ENCODE measurements at places on chromosomes 1 and 21.

DNA sequence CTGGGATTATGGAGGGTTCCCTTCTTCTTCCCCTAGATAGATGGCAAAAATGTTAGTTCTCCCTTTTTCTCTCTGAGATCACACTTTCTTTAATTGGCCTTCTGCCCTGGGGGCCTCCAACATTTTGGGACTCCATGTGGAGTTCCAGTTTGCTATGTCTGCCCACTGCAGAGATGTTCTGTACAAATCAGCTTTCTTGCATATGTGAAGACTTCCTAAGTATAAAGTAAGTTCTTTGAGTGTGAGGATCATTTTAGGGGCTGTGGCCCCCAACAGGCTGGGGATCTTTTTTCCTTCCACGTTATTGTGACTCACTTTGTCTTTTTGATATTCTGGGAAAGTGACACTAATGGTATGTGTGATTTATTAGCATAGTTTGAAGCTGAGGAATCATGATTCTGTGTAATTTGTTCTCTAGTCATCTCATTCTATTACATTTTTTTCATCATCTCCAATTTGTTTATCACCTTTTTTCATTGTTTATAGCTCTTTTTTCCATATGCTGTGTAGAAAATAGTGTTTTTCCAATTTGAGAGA is 48.2 kb downstream of the HHAT start:
- DNase-seq, result no peak

DNA sequence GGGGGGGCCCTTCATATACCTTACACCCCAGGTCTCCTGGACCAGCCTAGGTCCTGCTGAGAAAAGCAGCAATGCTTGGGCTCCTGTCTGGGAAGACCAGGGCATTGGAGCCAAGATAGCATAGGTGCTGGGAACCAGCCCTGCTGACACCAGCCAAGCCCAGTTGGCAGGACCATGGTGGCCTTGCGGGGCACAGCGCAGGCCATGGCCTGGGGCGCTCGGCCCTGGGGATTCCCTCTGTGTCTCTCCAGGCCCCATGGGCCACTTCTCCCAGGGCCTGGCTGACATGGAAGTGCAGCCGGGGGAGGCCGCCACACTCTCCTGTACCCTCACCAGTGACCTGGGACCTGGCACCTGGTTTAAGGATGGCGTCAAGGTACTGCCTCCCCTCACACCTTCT is 23.3 kb downstream of the IGFN1 start:
- no peak for DNase-seq

GRCh38 chr1:165849353-165850133 is 22.1 kb downstream of the UCK2 start:
- DNase-seq, result no peak

GRCh38 chr1:217211486-217211885 is 419.4 kb downstream of the GPATCH2 start:
- DNase-seq, result no peak

GRCh38 chr1:167645140-167645541 is 15.1 kb downstream of the RCSD1 start:
- no peak for DNase-seq

DNA sequence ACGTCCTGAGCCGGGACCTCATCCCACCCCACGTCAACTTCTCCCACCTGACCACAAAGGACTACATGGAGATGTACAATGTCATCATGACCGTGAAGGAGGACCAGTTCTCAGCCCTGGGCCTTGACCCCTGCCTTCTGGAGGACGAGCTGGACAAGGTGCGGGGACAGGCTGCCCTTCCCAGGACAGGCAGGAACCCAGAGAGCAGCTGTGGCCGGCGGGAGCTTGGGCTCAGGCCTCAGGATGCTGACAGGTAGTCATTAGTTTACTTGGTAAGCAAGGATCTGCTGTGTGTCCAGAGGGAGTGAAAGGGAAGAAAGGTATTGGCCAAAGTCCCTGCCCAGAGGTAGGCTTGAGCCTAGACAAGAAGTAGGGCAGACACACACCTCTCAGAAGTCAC is 17.6 kb upstream of the KCNC4 start:
- no peak for DNase-seq

DNA sequence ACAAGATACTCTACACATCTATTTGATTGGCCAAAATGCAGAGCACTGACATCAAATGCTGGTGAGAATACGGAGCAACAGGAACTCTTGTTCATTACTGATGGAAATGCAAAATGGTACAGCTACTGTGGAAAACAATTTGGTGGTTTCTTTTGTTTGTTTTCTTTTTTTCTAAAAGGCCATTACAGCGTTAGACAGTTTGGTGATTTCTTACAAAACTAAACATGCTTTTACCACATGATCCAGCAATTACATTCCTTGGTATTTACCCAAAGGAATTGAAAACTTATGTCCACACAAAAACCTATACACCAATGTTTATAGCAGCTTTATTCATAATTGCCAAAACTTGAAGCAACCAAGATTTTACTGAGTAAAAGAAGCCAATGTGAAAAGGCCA is 66.4 kb upstream of the FBXO28 start:
- no peak for DNase-seq

DNA sequence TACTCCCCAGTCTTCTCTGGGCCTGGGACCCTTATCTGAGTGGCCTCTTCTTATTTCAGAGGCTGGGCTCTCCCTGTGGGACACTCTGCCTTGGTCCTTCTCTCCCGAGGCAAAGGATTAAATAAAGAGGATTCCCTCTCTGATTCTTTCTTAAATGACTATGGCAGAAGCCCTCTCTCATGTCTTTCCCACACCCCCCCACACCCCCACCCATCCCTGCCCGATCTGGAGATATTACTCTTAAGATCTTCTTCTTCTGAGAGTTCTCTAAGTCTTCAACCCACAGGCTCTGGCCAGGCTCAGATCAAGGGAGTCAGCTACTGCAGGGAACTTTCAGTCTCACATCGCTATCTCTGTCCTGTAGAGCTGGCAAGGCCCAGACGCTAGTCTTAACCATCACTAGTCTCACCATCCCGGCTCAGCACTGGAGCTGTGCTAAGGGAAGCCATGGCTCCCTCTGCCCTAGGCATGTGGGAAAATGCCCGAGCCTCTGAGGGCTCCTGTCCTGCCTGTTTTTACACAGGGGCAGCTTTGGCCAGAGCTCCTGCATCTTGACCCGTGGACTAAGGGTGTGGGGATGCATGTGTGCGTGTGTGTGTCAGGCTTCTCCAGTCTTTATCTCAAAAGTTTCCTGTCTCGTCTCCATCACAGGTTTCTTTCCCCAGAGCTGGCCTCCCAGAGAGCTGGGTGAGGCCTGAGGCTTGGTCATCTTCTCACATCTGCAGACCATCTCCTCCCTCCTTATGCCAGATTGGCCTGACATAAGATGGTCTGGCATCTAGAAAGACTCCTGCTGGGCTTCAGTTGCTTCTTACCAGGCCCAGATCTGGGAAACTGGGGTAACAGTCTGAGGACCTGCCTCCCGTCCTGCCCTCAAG is 36.7 kb downstream of the LGR6 start:
- no peak for DNase-seq

DNA sequence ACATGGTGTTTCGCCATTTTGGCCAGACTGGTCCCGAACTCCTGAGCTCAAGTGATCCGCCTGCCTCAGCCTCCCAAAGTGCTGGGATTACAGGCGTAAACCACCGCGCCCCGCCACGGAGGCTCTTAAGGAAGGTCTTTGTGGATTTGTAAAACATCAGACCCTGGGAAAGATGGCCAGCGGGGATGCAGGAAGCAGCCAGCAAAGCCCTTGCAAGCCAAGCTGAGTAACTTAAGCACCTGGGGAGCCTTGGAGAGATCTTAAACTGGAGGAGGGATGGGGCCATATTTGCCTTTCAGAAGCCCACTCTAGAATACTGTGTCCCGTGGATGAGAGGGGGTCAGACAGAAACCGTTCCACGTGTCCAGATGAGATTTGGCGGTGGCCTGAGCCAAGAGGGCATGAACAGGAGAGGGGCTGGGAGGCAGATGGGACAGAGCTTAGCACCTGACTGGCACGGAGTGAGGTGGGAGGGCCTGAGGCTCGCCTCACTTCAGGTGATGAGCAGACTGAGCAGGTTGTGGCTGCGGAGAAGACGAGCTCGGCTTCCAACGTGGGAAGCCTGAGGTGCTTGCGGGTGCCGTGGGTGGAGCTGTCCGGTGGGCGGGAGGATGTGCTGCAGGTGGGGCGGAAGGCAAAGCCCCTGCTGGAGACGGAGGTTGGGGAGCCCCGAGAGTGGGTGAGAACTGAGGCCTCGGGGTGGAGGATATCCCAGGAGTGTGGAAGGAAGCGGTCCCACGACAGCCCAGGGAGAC is 11.7 kb downstream of the C1orf216 start:
- DNase-seq, result no peak

GRCh38 chr1:232853994-232854797 is 49.0 kb downstream of the MAP10 start:
- DNase-seq, result no peak

DNA sequence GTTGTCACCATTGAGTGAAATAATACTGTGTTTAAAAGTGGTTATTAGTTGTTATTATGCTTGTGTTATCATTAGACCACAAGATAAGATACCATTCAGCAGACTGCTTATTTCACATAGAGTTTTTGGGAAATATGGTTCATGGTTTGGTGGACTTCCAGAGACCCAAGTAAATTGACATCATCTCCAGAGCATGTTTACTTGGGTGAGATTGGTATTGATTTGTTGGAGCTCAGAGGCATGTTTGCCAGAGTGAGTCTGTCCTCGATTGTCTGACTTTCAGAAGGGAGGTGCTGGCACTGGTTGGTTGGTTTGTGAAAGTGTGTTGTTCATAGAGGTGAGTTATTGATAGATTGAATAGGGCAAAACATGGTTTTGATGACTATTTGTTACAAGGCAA is 291.4 kb downstream of the TGFB2 start:
- no peak for DNase-seq

- DNase-seq, result no peak
Observed at GRCh38 chr1:221873673-221874072, 131.8 kb upstream of the DUSP10 start.

GRCh38 chr1:8903410-8903809 is 24.9 kb upstream of the ENO1 start:
- no peak for DNase-seq

DNA sequence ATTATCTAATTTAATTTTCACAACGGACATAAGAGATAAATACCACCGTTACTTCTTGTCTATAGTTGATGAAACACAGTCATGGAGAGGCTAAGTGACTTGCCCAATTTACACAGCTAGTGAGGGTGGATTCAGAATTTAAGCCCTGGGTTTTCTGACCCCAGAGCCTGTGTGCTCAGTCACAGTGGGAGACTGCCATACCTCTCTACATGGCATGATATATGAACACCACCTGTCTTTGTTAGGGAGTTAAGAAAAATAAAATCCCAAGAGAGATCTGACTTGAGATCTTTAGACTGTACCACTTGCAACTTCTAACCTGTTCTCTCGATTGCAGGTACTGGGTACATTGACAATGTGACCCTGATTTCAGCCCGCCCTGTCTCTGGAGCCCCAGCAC is 40.3 kb downstream of the LAMC2 start:
- DNase-seq, result no peak

DNA sequence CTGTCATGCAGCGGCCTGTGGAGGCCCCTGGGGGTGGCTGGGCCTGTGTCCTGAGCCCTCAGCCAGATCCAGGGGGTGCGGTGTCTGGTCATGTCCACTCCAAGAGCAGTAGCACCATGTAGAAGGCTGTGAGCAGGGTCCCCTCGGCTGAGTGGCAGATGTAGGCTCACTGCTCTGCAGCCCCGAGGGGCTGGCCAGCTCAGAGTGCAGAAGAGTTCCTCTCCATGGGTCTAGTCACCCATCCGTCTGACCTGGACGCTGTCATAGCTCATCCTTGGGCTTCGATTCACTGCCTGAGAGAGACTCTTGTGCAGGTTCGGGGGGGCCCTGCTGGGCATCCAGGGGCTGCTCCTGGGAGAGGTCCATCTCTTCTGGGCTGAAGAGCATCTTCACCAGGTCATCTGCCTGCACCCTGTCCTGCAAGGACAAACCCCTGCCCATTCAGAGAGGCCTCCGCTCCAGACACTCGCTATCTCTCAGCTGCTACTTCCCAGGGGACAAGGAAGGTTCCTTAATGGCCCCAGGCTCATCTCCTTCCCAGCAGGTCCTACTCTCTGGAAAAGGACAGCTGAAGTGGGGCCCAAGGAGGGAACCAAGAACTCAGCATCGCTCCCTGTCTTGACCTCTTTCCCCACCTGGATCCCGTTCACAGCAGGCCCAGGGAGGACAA is 6.5 kb upstream of the CLDN19 start:
- no peak for DNase-seq

GRCh38 chr1:88741413-88741812 is 57.3 kb downstream of the PKN2 start:
- no peak for DNase-seq

GRCh38 chr21:42258150-42258884 is 39.4 kb downstream of the ABCG1 start:
- DNase-seq, result peak; percentile 71

DNA sequence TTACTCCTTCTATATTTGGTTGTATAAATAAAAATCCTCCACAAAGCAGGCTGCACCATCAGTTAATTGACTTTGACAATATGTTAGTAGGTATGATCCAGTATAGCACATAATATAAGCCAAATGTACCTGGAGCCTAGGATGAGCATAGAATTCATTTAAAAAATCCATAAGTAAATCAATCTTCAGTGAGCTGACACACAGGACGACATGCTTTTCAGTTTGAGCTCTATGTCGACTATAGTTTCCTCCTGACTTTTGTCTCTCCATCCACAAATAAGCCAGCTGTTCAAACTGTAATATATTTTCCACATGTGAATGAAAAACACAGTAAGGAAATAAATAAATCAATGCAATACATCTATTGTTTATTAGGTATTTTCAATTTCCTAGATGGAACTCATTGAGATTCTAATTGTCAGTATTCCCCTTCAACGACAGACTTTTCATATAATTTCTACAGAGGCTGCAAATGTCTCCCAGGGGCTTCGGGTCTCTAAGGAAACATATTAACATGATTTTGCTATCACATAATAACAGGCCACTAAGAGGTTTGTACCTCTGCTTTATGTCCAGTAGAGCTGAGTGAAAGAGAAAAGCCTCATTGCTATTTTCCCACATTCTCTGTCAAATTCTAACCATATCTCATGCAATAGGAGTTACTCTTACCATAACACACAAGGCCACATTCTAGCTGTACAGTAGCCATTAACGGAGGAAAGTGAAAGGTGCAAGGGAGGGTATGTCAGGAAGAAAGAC is 180.1 kb downstream of the KCNT2 start:
- no peak for DNase-seq

DNA sequence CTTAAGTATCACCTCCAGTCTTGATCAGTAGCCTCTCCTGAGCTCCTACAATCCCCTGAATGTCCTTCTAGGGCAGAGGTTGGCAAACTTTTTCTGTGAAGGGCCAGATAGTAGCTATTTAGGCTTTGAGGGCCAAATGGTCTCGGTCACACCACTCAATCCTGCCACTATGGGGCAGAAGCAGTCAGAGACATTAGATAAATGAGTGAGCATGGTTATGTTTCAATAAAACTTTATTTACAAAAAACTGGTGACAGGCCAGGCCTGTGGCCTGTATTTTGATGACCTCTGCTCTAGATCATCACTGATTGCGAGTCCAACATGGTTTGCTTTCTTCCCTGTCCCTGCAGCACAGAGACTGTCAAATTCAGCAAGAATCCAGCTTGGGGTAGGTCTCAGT is 36.3 kb downstream of the LRP8 start:
- no peak for DNase-seq

DNA sequence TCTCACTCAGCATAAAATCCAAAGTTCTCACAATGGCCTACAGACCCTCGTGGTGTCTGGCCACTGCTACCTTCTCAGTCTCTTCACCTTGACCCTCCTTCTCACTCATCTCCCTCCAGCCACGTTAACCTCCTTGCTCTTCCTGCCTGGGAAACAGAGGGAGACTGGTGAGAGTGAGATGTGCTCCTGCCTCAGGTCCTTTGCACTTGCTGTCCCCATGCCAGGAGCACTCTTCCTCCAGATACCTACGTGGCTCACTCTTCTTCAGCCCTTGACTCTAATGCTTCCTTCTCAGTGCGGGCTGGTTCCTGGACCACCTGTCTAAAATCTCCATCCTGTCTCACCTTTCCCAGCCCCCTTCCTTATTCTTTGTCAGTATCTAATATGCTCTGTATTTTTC is 24.7 kb downstream of the TRIM62 start:
- no peak for DNase-seq
